ENCODE measurements at places on chromosomes 12 and 14.
A peak's percentile ranks its signal among the peaks of the same experiment; 100 is the strongest.

DNA sequence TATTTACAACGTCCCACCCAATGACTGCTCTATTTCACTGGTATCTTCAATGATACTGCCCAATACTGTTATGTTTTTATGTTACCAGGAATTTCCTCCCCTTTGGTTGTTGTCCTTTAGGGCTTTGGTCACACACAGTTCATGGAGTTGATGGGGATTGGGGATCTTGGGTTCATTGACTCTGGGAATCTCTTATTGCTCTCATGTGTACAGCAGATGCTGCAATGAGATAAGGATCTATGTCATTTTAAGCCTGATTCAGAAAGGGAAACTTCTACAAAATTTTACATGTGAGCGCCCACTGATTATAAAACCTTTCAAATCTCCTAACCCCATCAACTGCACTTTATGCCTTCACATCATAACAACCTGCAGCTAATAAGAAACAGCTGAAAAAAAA lies 67.2 kb downstream of the FAR2 start:
- DNase-seq, result no peak

GRCh38 chr14:101508948-101509729 lies 52.2 kb upstream of the DIO3 start:
- no peak for DNase-seq

- peak; percentile 86 for DNase-seq
Measured at GRCh38 chr12:111942557-111942956, 70.4 kb downstream of the TMEM116 start.

GRCh38 chr14:50773632-50774541 lies 57.1 kb downstream of the NIN start:
- DNase-seq, result no peak

- no peak for DNase-seq
Measured at GRCh38 chr12:68036642-68037041, 47.4 kb downstream of the IFNG-AS1 start.

DNA sequence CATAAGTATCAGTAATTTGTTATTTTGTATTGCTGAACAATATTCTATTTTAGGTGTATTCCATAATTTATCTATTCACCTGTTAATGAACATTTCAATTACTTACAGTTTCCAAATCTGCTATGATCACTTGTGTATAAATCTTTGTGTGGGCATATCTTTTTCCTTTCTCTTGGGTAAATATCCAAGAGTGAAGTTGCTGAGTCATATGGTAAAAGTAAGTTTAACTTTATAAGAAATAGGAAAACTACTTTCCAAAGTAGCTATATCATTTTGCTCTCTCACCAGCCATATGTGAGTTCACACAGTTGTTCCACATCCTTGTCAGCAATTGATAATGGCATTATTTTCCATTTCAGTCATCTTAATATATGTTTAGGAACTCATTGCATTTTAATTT lies 66.6 kb upstream of the KITLG start:
- DNase-seq, result no peak

GRCh38 chr12:121112496-121112895 lies 20.2 kb upstream of the P2RX7 start:
- no peak for DNase-seq

- DNase-seq, result no peak
Measured at GRCh38 chr12:80802652-80803400, 86.1 kb downstream of the MYF5 start.

- no peak for DNase-seq
Measured at GRCh38 chr12:114834621-114835020, 150.6 kb upstream of the TBX3 start.

GRCh38 chr12:100266585-100266834 lies 369 bp downstream of the DEPDC4 start:
- no peak for DNase-seq

GRCh38 chr12:115886666-115887065 lies 390.8 kb downstream of the MED13L start:
- DNase-seq, result no peak

DNA sequence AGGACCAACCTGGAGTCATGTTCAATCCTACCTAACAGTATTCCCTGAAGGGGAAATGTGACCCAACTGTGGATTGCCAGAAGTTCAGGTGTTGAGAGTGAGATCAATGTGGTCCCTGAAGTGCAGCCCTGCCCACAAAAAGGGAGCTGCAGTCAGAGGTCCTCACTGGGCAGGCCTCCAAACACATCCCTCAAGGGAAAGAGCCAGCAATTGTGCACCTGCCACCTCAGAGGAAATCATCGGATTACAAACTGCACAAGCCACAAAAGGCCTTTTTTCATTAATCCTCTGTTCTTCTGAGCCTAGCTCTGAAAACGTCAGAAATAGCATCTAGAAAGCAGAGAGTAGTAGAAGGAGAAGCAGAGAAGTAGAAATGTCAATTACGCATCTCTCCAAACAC lies 10.8 kb upstream of the MDM1 start:
- DNase-seq, result no peak

DNA sequence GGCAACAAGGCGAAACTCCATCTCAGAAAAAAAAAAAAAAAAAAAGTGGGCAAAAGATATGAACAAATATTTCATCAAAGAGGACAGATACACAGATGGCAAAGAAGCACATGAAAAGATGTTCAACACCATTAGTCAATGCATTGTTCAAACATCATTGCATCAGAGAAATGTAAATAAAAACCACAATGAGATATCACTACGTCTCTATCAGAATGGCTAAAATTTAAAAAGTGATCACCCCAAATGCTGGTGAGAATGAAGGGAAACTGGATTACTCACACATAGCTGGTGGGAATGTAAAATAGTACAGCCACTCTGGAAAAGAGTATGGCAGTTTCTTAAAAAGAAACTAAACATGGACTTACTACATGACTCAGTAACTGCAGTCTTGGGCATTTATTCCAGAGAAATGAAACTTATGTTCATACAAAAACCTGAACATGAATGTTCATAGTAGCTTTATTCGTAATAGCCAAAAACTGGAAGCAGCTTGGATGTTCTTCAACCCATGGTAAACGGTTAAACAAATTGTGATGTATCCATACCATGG lies 3.6 kb downstream of the L2HGDH start:
- DNase-seq, result no peak

- peak; percentile 49 for DNase-seq
Measured at GRCh38 chr14:99524804-99525698, 43.8 kb downstream of the CCNK start.

DNA sequence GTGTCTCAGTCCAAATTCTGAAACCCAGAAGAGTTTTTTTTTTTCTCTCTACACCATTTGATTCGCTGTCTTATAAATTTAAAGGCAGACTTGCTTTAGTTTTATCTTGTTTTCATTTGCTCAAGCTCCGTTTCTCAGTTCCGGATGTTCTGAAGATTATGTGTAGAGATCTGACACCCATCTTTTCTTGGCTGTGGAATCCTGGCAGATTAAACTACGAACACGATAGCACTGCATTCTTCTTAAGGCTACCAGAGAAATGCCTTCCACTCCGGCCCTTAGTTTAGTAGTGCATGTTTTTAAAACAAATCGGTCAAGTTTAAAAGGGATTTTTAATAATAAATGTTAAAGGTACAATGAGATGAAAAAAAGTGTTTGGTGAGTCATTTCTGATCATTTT lies 106.4 kb downstream of the LMO3 start:
- DNase-seq, result no peak

DNA sequence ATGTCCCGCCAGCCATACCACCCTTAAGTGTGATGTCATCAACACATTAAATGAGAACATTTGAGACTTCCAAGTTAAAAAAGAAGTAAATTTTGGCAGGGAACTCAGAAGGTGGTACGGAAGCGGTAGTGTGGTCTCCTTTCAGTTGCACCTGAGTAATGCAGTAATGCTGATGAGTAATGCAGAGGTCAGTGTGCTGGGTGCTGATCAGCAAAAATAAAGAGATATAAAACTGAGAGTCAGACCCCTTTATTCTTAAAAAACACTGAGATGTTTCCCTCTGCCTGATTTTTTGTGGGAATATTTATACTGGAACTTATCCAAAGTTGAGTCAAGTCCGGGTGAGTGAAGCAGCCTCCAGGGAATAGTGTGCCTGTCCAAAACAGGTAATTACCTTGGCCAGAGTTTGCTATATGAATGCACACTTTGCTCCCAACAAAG lies 370.6 kb upstream of the PRICKLE1 start:
- DNase-seq, result no peak

DNA sequence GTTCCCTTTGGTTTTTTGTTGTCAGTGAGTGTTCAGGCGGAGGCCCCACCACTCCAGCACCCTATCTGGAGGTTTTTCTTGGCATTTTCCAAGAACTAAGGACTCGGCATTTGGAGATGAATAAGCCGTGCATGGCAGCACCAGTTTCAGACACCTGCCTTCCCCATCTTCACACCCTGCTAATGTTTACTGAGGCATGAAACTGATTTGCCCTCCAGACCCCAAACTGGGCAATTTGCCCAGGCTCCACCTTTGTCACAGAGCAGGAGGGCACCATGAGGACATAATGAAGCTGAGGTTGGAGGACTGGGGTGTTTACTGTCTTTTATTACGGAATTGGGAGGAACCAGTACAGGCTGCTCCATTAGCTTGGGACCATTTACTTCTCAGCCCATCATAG lies 113.4 kb downstream of the LGMN start:
- DNase-seq, result no peak

GRCh38 chr12:6613776-6614512 lies 6.8 kb upstream of the CHD4 start:
- peak; percentile 97 for DNase-seq

GRCh38 chr12:131764738-131765137 lies 53.8 kb downstream of the SFSWAP start:
- no peak for DNase-seq

DNA sequence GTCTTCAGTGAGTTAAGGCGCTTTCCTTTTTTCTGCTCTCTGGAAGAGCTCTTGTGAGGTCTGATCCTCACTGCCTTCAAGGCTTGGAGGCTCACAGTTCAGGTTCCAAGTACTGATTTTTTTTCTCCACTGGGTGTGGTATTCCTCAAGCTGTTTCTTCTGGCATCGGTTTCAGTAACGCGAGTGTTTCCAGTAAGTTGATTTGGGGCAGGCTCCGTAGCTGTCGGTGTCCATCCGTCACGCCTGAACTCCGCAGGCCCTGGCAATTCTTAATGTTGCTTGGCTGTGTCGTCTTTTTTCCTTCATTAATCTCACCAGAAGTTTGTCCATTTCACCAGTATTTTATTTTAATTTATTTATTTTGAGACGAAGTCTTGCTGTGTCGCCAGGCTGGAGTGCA lies 30.6 kb downstream of the LRCOL1 start:
- DNase-seq, result no peak

All from HFFc6 (cell line).